ENCODE measurements at places on chromosomes 12 and 14.

GRCh38 chr14:55212634-55213033, 21.2 kb upstream of the DLGAP5 start:
- DNase-seq, result no peak
- H3K4me3 ChIP-seq, result no peak overlapping the region
- peaks cover 3% of the 10 kb centered on the region for H3K4me1 ChIP-seq

- no peak for DNase-seq
- H3K36me3 ChIP-seq, result peaks cover 31% of the 10 kb centered on the region
- no peak overlapping the region for H3K4me3 ChIP-seq
- H3K27ac ChIP-seq, result no peak overlapping the region
- H3K4me1 ChIP-seq, result peaks cover 2% of the 10 kb centered on the region
These were observed 63.1 kb upstream of the FGD4 start for GRCh38 chr12:32336261-32336660.

DNA sequence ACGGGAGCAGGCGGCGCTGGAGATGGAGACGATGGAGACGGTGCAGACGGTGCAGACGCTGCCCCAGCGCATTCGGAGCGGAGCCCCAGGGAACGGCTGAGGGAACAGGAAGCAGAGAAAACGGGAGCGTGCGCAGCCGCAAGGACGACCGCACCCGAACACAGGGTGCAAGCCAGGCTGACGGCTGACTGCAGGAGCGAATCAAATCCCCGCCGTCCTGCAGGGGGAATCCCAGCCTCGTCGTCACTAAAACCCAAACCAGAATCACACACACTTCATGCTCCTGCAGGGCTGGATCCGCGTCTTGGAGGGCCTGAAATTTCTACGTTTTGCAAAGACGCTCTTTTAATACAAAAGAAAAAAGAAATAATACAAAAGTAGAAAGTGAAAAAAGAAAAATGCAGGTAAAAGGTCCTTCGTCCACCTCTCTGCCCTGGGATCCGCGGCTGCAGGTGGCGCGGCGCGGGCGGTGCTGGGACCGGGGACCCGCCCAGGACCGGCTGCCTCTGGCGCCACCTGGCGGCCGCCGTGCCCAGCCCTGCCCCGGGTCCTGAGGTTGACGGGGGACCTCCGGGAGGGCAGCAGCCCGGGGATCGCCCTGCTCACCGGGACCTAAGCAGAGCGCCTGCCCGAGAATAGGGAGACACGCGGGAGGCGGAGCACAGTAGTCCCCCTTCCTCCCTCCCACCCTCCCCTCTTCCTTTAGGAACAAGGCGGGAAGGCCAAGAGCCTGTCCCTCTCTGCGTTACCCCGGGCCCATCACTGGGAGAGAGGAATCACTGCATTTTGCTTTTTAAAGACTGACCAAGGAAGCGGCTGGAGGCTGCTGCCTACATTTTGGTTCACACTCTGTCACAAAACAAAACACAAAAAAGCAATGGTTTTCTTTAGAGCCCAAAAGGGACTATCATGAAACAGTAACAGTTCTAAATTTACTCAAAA, 20.1 kb downstream of the STX2 start:
- peak overlapping the region; percentile 53 for H3K27ac ChIP-seq
- H3K27me3 ChIP-seq, result no peaks in the 10 kb centered on the region
- H3K4me3 ChIP-seq, result peak overlapping the region; percentile 94
- peaks cover 8% of the 10 kb centered on the region for H3K4me1 ChIP-seq
- peaks cover 5% of the 10 kb centered on the region for H3K36me3 ChIP-seq

- peaks cover 5% of the 10 kb centered on the region for H3K4me1 ChIP-seq
- H3K27me3 ChIP-seq, result peaks cover 5% of the 10 kb centered on the region
- DNase-seq, result no peak
- H3K27ac ChIP-seq, result no peak overlapping the region
These were observed 368.3 kb downstream of the ADGRD1 start for GRCh38 chr12:131321988-131322387.

- no peaks in the 10 kb centered on the region for H3K36me3 ChIP-seq
- H3K4me1 ChIP-seq, result peaks cover 7% of the 10 kb centered on the region
- H3K27me3 ChIP-seq, result no peaks in the 10 kb centered on the region
- H3K27ac ChIP-seq, result no peak overlapping the region
These were observed 46.7 kb upstream of the OASL start for GRCh38 chr12:121085506-121086353.

- no peak for DNase-seq
- no peaks in the 10 kb centered on the region for H3K4me1 ChIP-seq
- no peaks in the 10 kb centered on the region for H3K27me3 ChIP-seq
- no peaks in the 10 kb centered on the region for H3K36me3 ChIP-seq
These were observed 708.8 kb downstream of the RERGL start for GRCh38 chr12:17381211-17381610.

DNA sequence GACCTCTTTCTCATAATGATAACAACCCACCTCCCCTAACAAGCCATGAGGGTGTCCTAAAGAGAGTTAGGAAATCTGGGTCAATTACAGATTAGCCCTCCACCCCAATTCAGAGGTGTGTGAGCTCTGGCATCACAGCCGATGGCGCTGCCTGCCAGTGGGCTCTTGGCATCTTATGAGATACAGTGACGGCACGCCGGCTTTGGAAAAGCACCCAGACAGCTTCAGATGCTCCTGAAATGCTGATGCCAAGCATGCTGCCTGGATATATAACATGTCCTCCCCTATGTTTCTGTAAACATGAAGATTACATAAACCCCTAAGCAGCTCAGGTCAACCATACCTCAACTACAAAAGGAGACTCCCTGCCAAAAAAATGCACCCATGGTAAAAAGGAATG, 152.6 kb downstream of the TTC7B start:
- peaks cover 3% of the 10 kb centered on the region for H3K4me1 ChIP-seq
- no peak overlapping the region for H3K27ac ChIP-seq
- no peak for DNase-seq
- H3K4me3 ChIP-seq, result no peak overlapping the region

- no peaks in the 10 kb centered on the region for H3K4me1 ChIP-seq
- DNase-seq, result no peak
- no peak overlapping the region for H3K4me3 ChIP-seq
- H3K36me3 ChIP-seq, result no peaks in the 10 kb centered on the region
- H3K27ac ChIP-seq, result no peak overlapping the region
These were observed 46.6 kb downstream of the TSPAN11 start for GRCh38 chr12:30973175-30973574.

DNA sequence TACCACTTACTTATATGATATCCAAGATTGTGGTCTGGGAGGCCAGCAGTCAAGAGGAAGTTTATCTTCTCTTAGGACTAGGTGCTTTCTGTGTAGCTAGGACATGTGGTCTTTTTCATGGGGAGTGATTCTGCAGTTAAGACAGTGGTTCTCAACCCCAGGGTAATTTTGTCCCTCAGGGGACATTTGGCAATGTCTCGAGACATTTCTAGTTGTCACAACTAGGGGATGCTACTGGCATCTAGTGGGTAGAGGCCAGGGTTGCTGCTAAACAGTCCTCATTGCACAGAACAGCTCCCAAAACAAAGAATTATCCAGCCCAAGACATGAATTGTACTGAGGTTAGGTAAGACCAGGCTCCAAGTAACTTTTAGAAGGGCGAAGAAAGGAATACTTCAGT, 20.0 kb downstream of the AMDHD1 start:
- no peak overlapping the region for H3K27ac ChIP-seq
- no peak for DNase-seq
- H3K36me3 ChIP-seq, result peaks cover 11% of the 10 kb centered on the region
- no peak overlapping the region for H3K4me3 ChIP-seq
- H3K27me3 ChIP-seq, result no peaks in the 10 kb centered on the region
- no peaks in the 10 kb centered on the region for H3K4me1 ChIP-seq

DNA sequence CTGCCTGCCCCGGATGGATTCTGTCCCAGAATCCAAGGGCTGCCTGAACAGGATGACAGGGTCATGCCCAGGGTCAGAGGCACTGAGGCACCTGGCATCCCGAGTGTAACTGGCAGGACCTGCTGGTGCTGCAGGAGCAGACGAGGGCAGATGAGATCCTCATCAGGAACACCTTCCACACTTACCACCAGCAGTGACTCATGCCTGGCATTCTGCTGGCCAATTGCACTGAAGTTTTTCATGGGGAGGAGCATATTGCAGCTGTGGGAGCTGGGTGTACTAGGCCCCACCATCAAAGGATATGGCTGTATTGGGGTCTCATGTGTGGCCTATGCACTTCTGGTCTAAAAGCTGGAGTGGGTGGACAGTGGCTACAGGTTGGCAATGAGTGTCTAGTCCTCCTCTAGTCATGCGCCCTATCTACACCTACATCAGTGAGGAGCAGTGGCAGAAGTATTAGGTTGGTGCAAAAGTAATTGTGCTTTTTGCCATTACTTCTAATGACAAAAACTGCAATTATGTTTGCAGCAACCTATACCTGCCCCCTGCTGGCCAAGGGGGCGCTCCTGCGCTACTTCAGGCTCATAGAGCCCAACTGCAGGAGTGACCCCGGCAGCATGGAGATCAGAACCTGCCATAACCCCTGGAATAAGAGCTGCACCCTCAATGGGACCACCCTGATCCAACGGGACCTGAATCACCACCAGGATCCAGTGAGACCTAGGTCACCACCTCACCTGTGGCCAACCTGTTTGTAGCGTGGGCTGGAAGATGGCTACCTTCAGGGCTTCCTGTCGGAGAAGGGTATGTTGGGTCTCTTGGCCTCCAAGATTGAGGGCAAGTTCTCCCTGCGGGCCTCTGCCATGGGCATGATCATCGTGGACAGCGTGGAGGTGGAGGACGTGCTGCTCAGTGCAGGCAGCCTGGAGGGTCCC, 8.0 kb upstream of the C12orf42 start:
- peaks cover 22% of the 10 kb centered on the region for H3K4me1 ChIP-seq
- no peaks in the 10 kb centered on the region for H3K36me3 ChIP-seq
- H3K4me3 ChIP-seq, result no peak overlapping the region

- H3K27ac ChIP-seq, result peak within 1 kb of the TSS; percentile 28
- no peak for DNase-seq
- H3K4me3 ChIP-seq, result no peak within 1 kb of the TSS
These were observed at the start of gene GPR33 for GRCh38 chr14:31487886-31488285. GPR33 (minus strand) TSS chr14:31488039; CDS start chr14:31483965, 4,074 bp downstream.

DNA sequence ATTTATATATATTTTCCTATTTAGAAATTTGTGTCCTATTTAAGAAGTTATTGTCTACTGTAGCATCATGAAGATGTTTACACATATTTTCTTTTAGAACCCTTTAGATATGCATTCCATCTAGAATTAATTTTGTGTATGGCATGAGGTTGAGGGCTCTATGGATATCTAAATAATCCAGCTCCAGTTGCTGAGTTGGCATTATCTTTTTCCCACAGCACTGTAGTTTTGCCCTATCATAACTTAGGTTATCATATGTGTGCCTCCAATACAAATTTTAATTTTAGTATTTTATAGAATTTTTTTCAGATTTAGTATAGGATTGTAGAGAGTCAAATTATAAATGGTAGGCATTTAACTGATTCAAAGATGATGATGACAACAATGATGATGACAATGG, 159.3 kb downstream of the NPAS3 start:
- no peaks in the 10 kb centered on the region for H3K4me1 ChIP-seq
- DNase-seq, result no peak
- no peaks in the 10 kb centered on the region for H3K27me3 ChIP-seq
- no peaks in the 10 kb centered on the region for H3K36me3 ChIP-seq
- H3K27ac ChIP-seq, result no peak overlapping the region

- H3K27ac ChIP-seq, result no peak overlapping the region
- H3K27me3 ChIP-seq, result no peaks in the 10 kb centered on the region
- H3K36me3 ChIP-seq, result peaks cover 26% of the 10 kb centered on the region
- no peak for DNase-seq
- H3K4me3 ChIP-seq, result no peak overlapping the region
- H3K4me1 ChIP-seq, result no peaks in the 10 kb centered on the region
These were observed 14.1 kb downstream of the GPX2 start for GRCh38 chr14:64928239-64929013.

DNA sequence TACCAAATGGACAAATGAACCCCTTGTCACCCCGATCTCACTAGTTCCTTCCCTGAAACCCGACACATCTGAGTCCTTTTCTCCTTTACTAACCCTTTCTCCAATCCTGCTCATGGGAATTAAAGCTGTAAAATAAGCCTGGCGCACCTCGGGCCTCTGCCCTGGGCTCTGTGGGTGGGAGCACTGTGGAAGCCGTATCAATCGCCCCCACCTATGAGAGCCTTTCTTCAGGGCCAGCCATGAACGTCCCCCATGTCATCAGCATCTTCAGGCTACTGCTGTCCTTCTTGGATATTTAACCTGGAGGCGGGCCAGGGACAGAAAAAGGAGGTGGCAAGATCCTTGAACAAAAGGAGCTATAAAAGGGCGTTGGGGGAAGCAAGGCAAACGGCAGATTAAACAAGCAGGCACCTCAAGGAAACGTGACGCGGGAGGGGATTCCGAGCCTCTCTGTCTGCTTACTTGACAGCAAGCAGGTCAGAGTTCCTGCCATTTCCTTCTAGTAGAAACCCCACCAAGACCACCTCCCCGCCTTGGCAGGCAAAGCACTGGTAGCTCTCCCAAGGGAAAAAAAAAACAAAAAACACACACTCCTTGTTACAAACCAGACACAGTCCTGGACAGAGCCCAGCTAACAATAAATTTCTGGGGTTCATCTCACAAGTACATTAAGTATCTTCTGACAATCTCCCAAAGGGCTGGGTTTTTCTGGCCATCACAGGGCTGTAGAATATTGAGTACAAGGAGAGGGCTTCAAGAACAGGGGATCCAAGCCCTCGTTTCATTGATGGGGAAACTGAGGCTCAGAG, 62.9 kb downstream of the DPF3 start:
- no peak overlapping the region for H3K27ac ChIP-seq
- peaks cover 24% of the 10 kb centered on the region for H3K36me3 ChIP-seq
- H3K4me3 ChIP-seq, result no peak overlapping the region
- H3K27me3 ChIP-seq, result no peaks in the 10 kb centered on the region
- H3K4me1 ChIP-seq, result peaks cover 16% of the 10 kb centered on the region
- no peak for DNase-seq

DNA sequence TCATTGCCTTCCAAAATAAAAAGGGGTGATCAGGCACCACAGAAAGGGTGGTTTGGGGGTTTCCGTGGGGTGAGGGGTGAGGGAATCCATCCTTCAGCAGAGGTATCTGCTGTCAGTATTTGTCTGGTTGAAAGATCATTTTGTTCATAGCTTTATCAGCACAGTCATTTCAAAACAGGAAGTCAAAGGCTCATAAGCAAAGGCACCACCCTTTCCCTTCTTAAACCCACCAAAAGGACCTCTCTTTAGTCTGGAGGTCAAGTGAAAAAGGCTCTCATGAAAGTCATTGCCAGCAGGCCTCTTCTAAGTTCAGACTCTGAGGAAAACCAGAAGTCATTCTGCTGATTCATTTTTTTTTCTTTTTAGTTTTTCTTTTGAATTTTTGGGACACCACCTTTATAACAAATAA, 6.2 kb downstream of the CHST11 start:
- H3K4me1 ChIP-seq, result peaks cover 49% of the 10 kb centered on the region
- DNase-seq, result peak; percentile 44
- H3K36me3 ChIP-seq, result no peaks in the 10 kb centered on the region
- H3K4me3 ChIP-seq, result peak overlapping the region; percentile 78
- no peaks in the 10 kb centered on the region for H3K27me3 ChIP-seq
- peak overlapping the region; percentile 84 for H3K27ac ChIP-seq

DNA sequence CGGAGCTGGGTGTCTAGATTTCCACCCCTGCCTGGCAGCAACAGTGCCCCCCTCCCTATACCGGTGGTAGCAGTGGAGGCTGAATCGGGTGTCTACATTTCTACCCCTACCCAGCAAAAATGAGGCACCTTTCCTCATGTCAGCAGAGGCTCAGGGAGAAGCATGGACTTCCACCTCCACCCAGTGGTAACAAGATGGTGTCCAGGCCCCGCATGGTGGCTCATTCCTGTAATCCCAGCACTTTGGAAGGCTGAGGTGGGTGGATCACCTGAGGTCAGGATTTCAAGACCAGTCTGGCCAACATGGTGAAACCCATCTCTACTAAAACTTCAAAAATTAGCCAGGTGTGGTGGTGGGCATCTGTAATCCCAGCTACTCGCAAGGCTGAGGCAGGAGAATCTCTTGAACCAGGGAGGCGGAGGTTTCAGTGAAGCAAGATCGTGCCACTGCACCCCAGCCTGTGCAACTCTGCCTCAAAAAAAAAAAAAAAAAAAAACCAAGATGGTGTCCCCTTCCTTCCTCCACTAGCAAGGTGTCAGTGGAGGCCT, 35.5 kb upstream of the OR5AU1 start:
- H3K36me3 ChIP-seq, result no peaks in the 10 kb centered on the region
- no peak overlapping the region for H3K27ac ChIP-seq
- H3K4me1 ChIP-seq, result peaks cover 4% of the 10 kb centered on the region
- no peak for DNase-seq
